SW 1271 (cell line): ENCODE measurements at places on chromosomes 4 and X.

DNA sequence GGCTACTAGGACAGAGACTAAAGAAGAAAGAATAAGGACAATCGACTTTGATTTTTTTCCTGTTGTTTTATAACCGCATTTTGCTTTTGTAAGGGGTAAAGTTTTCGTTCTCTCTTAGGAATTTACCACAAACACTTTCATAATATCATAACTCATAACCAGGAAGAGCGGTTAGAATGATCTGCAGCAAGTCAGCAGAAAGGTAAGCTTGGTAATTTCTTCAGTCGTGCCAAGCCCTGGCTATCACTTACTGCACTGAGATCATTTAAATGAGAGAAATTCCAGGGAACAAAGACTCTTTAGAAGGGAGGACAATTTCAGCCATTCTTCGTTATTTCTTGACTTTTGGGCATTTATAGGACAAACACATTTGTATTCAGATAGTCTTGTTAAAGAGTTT lies 258.1 kb downstream of the UNC5C start:
- no peak for DNase-seq

DNA sequence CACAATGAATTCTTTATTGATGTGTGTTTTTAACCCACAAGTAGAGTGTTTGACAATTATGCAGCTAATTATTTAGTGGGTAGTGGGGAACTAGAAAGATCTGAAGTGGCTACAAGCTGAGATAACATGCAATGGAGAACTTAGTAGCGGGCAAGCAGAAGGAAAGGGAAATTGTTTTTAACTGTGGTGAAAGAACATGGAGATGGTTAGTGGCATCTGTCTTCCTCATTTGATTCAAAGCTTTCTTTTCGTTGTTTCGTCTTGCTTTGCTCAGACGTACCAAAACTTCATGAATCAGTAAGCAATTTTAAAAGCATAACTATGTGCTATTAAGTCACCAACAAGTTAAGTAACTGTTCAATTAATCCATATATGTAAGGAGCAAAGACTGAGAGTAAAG lies 169.9 kb downstream of the BANK1 start:
- no peak for DNase-seq

DNA sequence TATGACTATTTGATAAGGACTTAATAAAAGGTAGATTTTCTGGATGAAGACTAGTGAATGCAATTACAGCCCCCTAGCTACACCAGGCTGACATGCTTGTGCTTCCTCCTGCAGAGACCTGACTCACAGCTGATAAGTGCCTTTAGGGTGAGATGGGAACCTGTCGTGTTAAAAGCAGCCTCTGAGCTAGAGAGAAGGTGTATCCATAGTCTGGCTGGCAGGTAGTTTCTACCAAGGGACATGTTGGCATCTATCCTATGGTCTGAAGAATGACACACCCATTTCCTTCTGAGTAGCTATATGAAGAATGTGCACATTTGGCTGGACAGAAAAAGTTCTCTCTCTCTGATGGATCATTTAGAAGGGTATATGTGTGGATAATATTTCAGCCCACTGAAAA lies 64.1 kb downstream of the PARM1 start:
- no peak for DNase-seq

DNA sequence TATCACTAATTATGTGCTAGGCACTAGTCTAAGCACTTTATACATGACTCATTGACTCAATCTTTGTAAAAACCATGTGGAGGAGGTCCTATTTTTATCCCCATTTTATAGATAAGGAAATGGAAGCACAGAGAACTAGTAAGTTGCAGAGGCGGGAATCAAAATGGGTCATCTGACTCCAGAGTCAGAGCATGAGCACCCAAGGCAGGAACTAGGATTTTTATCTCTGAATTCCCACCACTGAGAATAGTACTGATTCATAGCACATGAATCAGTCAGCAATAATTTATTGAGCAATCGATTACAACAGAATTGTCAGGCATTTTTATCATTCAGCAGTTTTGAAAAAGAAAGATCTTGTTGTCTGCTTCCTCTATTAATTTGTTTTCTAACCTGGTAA lies 19.3 kb downstream of the SCARB2 start:
- peak; percentile 24 for DNase-seq

DNA sequence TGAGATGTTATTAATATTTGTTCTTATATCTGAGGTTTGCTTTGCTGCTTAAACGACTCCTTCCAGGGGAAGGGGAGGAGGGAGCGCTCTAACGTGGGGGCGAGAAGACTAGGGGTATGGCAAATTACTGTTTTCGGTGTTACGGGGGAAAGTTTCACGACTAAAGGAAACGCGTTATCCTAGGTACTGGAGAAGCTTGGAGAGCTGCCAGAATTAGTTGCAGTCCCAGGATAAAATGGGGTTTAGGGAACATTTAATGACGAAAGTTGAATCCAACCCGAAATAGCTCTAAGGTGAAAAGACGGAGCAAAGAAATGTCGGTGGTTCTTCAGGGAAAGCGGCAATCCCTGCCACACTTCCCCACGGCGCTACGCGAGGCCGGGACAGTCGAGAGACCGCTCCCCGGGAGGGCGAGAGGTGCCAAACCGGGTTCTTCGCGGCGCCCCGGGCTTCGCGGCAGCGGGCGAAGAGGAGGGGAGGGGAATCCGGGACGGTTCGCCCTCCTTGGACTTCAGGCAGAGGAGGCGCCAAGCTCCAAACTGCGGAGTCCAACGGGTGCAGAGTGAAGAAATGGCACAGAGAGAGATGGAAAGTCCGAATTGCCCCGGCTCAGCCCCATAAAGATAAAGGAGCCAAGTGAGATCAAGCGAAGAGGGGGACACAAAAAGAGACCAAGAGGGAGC lies 724 bp downstream of the THOC2 start:
- no peak for DNase-seq

DNA sequence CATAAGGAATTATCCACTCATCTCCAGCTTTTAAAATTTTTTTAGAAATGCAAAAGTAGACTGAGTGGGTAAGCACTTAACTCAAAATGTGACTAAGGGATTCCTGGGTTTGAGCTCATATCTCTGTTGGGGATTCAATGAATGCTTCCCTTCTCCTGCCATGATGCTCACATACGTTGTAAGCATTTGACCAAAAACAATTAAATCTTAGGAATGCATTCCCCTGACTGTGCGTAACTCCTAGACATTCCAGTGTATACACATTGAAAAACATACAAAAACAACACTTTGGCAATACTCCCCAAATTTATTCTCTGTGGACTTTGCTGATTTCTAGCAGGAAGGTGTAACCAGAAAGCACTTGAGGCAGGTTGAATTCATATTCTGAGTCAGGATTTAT lies 29.8 kb downstream of the SPANXA2 start:
- DNase-seq = no peak

- DNase-seq = no peak
Observed at GRCh38 chr4:153204247-153204671, at the start of gene TRIM2. Gene TRIM2, plus strand, starts transcription at chr4:153204443. Its CDS starts 88 bp downstream, at chr4:153204531.

DNA sequence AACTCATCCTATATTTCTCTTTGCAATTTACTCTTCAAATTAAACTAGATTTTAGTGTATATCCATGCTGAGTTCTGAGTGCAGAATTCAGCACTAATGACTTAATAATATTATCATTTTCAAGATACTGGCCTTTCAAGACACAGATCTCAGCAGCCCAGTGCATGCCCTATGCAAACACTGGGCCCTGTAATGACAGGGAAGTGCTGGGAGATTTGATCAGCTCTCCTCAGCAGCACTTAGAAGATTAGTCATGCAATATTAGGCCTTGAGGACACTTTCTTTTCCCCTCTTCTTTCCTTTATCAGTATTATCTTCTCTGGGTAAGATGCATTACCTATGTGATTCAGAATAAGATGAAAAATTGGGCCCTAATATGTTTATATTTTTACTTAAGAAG lies 207.1 kb downstream of the PPP3CA start:
- DNase-seq = no peak

DNA sequence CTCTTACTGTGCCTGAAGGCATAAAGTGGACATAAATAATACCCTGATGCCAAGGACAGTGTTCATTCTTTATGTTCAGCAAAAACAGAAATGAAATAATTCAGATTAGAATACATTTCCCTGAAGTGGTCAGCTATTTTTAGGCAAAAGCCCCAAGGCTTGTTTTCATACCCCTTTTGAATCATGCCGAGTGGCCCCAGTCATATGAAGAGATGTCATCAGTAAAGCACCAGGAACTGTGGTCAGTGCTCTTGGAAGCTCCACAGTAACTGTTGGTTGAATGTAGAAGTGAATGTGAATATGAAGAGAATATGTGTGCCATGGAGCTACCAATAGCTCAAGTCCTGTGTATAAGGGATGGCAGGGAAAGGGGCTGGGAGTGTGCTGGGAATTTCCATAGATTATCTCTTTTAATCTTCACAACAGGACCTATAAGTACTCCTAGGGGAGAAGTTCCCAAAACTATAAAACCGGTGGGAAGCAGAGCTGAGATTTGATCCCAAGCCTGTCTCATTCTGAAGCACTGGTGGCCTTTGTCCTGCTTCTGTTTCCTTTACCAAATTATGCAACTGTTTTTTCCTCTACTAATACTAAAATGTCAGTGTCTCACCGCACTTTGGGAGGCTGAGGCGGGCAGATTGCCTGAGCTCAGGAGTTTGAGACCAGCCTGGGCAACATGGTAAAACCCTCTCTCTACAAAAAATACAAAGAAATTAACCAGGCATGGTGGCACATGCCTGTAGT lies 52.6 kb downstream of the FNIP2 start:
- DNase-seq = no peak

- no peak for DNase-seq
Observed at GRCh38 chr4:7156328-7156727, 36.0 kb upstream of the SORCS2 start.
